ENCODE measurements at places on chromosomes 1 and 21.

- DNase-seq: no peak
Observed at GRCh38 chr1:30915491-30916230, 7.1 kb upstream of the SDC3 start.

DNA sequence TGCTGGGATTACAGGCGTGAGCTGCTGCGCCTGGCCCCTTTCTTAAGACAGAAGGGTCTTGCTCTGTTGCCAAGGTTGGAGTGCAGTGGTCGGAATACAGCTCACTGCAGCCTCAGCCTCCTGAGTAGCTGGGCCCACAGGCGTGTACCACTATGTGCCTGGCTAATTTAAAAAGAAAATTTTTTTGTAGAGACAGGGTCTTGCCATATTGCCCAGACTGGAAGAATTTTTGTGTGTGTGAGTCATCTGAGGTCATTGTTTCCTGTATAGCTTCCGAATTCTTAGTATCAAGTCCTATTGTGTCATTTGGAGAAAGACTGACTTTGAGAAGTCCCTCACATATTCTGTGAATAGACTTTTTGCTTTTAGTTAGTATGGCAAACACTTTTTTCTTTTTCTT is 4.7 kb downstream of the SZRD1 start:
- no peak for DNase-seq

GRCh38 chr1:112298558-112298957 is 97.5 kb upstream of the CTTNBP2NL start:
- DNase-seq: no peak

DNA sequence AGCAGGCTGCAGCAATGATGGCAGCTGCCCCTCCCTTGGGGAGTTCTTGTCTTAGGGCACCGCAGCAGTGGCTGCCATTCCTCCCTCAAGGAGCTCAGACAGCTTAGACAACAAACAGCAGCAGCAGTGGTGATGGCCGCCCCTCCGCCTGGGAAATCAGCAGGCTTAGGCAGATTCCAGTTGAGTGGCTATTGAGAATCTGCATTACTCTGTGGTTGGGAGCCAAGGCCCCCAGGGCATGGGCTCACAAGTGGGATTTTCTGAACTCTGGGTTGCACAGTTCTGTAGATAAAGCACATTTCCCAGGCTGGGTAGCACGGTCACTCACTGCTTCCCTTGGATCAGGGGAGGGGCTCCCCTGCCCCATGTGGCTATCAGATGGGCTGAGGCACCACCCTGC is 1280.7 kb upstream of the TMPRSS15 start:
- DNase-seq: no peak

- DNase-seq: no peak
Observed at GRCh38 chr1:91640877-91641526, 140.4 kb downstream of the CDC7 start.

GRCh38 chr1:240134113-240134512 is 42.4 kb downstream of the FMN2 start:
- no peak for DNase-seq

DNA sequence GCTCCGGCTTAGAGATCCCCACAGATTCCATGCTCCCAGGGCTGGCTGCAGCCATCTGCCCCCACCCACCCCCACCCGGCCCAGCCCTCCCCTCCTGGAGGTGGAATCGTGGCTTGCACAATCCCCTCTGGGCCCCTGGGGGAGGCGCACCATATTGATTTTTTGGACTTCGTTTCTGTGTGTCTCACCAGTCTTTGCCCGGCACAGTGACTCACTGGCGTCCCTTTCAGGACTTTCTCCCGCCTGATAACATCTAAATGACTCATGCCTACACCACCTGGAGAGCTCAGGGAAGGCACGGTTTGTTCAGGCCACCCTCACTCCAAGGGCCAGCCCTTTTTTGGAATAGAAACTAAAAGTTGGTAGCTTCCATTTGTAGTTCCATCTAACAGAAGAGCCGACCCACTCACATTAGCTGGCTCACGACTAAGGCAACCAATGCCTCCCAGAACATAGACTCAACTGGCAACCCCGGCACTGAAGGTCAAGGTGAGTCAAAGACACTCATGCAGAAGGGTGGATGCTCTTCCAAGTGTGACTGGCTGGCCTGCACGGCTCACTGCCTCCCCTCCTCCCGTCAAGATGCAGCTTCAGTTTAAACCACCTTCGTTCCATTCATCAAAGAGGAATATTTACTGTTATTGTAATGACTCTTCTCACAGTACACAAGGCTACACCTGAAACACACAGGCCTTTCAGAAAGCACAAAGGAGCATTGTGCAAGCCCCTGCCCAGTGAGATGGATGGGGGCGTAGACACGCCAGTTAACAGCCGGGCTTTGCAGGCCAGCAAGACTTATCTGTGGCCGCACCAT is 18.1 kb upstream of the ETS2 start:
- DNase-seq: no peak

- no peak for DNase-seq
Observed at GRCh38 chr1:57353654-57354053, 70.2 kb downstream of the DAB1 start.

GRCh38 chr21:30234643-30235042 is 18.7 kb upstream of the CLDN8 start:
- DNase-seq: no peak

GRCh38 chr1:119116725-119117124 is 23.7 kb downstream of the WARS2 start:
- DNase-seq: no peak

GRCh38 chr1:180816132-180816531 is 96.6 kb upstream of the KIAA1614 start:
- DNase-seq: no peak

DNA sequence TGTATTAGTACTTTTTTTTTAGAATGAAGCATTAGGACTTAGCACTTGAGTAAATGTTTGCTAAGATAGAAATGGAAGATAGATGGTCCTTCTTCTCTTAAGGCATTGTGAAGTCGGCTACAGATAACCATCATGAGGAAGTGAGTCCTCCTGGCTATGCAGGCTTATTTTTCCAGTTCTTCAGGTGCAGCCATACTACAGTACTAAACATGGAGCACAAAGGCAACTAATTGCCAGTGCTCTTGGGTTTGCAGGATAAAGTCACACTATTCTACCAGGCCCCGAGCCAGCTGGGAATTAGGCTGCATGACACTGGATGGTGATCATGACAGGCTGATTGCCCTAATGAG is 197.3 kb upstream of the SGIP1 start:
- no peak for DNase-seq

DNA sequence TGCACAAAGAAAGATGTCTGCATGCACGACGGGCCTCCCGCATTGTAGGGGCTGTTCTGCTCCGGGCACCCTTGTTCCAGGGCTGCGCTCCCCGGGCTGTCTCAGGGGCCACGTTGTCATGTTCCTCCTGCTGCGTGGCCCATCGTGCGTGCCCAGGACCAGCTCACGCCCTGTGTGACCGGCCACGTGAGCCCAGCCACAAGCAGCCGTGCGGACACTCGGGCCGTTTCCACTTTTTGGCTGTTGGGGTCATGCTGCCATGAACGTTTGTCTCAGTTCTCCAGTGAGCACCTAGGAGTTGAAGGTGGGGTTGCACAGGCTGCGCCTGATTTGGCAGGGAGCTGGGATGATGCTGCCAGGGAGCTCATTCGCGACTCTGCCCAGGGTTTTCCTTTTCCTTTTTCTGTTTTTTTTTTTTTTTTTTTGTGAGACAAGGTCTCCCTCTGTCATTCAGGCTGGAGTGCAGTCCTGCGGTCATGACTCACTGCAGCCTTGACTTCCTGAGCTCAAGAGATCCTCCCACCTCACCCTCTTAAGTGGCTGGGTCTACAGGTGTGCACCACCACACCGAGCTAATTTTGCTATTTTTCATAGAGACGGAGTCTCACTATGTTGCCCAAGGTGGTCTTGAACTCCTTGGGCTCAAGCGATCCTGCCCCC is 17.4 kb downstream of the PDXK start:
- no peak for DNase-seq

DNA sequence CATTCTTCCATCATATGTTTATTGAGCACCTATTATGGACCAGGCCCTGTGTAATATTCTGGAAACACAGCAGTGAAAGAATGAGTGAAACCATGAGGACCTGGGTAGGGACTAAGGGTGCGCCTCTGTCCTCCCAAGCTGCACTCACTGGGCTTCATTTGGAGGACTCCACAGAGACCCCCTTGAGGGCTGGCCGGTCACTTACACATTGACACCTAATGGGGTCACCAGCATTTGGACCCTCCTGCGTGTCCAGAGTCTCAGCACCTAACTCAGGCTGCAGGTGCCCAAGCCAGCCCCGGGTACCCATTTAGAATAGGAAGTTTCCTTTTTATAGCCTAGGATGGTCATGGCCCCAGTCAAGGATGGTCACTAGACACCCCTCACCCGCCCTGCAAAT is 2.8 kb upstream of the FNDC5 start:
- DNase-seq: no peak

DNA sequence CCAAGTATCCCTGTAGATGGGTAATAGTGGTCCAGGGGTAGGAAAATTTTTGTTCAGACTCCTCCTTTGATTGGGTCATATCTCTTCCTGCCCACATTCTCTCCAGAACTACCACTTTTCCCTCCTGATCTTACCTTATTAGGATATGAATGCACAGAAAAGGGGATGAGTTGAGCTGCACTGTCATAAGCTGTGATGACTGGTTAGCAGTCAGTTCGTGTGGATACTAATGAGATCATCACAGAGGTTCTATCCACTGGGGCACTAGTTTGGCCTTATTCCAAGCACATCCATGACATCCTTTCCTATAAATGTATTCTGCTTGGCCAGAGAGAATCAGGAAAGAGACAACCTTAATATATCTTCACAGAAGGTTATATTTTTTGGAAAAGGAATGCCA is 22.1 kb upstream of the TBX15 start:
- no peak for DNase-seq

- no peak for DNase-seq
Observed at GRCh38 chr1:7389906-7390603, 381.0 kb upstream of the VAMP3 start.
